ENCODE measurements at places on chromosomes 6 and 20. TPM values are rescaled to one million over a fixed set of nuclear protein-coding genes. Genes with fewer than 3 reads are reported as not detected.

- H3K36me3 ChIP-seq = peaks cover 76% of the 10 kb centered on the region
- H3K4me1 ChIP-seq = peaks cover 80% of the 10 kb centered on the region
- H3K4me3 ChIP-seq = no peak overlapping the region
- H3K27ac ChIP-seq = peak overlapping the region; percentile 52
These were observed 29.6 kb downstream of the PMEPA1 start for GRCh38 chr20:57680131-57680716.

- no peaks in the 10 kb centered on the region for H3K4me1 ChIP-seq
- no peak overlapping the region for H3K27ac ChIP-seq
- no peak for DNase-seq
- H3K36me3 ChIP-seq = peaks cover 37% of the 10 kb centered on the region
- H3K4me3 ChIP-seq = no peak overlapping the region
- no peaks in the 10 kb centered on the region for H3K27me3 ChIP-seq
These were observed 48.4 kb upstream of the SLC35D3 start for GRCh38 chr6:136873748-136874147.

DNA sequence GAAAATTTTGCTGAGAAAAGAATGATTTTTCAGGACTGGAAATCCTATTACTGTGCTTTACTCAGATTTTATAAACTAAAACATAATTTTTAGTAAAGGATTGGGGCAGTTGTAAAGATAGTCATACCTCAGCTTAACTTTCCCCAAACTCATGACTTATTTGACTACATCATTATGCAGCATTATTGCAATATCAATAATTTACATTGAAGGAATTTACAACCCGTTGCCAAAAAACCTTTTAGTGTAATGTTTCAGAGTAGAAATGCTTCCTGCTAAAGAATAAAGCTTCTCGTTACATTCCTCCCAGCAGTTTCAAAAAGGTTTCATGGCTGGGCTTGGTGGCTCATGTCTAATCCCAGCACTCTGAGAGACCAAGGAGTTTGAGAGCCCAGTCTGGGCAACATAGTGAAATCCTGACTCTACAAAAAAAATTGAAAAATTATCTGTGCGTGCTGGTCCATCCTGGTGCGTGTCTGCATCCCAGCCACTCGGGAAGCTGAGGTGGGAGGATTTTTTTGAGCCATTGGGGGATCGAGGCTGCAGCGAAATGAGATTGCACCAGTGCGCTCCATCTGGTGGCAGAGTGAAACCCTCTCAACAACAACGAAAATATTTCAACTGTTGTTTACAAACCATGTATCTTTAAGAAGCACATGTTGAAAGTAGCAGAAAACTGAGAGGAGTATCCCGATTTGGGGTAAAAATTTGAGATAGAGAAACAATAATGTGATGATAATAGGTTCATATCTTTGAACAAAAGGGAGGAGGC lies 4.4 kb downstream of the AMD1 start:
- peaks cover 47% of the 10 kb centered on the region for H3K4me1 ChIP-seq
- peak overlapping the region; percentile 20 for H3K27ac ChIP-seq
- 0 out of 2 replicates have a peak, but pooled peaks cover 3% of the 10 kb centered on the region for H3K36me3 ChIP-seq
- DNase-seq = no peak

DNA sequence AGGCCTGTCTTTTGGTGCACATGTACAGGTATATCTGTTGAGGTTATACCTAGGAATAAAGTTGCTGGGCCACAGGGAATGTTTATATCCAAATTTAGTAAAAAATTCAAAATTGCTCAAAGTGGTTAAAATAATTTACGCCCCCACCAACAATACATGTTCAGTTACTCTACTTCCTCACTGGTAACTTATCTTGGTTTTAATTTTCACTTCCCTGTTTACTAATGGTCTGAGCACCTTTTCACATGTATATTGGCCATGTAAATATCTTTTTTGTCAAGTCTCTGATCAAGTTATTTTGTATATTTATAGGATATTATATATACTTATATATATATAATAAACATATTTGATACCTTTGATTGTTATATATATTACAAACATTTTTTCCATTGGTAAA lies 9.7 kb downstream of the PDE7B start:
- no peaks in the 10 kb centered on the region for H3K4me1 ChIP-seq
- H3K4me3 ChIP-seq = no peak overlapping the region
- H3K27me3 ChIP-seq = no peaks in the 10 kb centered on the region
- no peak overlapping the region for H3K27ac ChIP-seq
- no peaks in the 10 kb centered on the region for H3K36me3 ChIP-seq

- no peak overlapping the region for H3K27ac ChIP-seq
- no peak overlapping the region for H3K4me3 ChIP-seq
- H3K4me1 ChIP-seq = no peaks in the 10 kb centered on the region
- no peak for DNase-seq
These were observed 345.1 kb downstream of the KHDRBS2 start for GRCh38 chr6:61940919-61941318.

The ADGRF5 gene
- total RNA-seq = 40.0 TPM

The SNX3 gene
- total RNA-seq = 102 TPM

The EEF1A2 gene
- total RNA-seq = 75.2 TPM

The MAS1 gene
- not detected for total RNA-seq

Data from PC-9 (cell line).